ENCODE measurements at places on chromosomes 16 and 17.

GRCh38 chr16:57001026-57001679 is 11.8 kb downstream of the NLRC5 start:
- DNase-seq, result no peak

GRCh38 chr16:35305476-35305875 is 1846.1 kb downstream of the TP53TG3F start:
- no peak for DNase-seq

- no peak for DNase-seq
Observed at GRCh38 chr17:80887639-80888175, 103.9 kb upstream of the CHMP6 start.

DNA sequence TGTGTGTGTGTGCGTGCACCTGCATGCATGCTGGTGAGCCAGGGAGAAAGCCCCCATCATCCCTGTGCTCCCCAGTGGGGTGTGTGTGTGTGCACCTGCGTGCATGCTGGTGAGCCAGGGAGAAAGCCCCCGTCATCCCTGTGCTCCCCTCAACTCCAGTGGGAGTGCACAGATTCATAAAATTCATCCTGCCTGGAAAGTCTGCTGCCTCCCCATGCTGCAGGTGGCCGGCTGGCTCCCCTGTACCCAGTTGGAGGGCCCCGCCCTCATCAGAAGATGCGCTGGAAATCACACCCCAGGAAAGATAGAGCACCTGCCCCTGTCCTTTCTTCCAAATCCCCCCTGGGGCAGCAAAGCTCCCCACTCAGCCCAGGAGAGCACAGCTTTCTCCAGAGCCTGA is 84.8 kb upstream of the DOC2B start:
- DNase-seq, result no peak

GRCh38 chr16:4081521-4082021 is 34.7 kb downstream of the ADCY9 start:
- DNase-seq, result no peak

- DNase-seq, result no peak
Observed at GRCh38 chr17:323181-323580, 29.4 kb downstream of the RPH3AL start.

- DNase-seq, result peak; percentile 92
Observed at GRCh38 chr16:65181071-65181561, 59.3 kb upstream of the CDH11 start.

- DNase-seq, result no peak
Observed at GRCh38 chr17:21199311-21199710, 14.7 kb downstream of the TMEM11 start.

GRCh38 chr17:15967706-15968399 is 22.9 kb downstream of the ADORA2B start:
- no peak for DNase-seq

DNA sequence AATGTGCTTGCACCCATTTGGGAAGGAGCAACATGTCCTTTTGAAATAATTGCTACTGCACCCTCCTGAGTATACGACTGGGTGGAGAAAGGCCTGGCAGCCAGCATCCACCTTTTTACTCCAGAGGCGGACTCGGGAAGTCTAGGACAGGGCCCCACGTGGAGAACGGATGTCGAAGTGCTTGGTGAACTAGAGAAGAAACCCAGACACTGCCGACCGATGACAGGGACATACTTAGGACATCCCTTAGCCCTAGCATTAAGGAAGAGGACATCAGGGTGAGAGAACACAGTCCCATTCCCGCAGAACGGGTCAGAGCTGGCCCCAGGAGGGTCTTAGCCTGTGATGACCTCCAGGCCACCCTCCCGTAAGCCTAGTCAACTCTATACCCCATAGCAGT is 3.8 kb downstream of the YBX2 start:
- no peak for DNase-seq

GRCh38 chr16:11249233-11250061 is 6.6 kb downstream of the SOCS1 start:
- no peak for DNase-seq

DNA sequence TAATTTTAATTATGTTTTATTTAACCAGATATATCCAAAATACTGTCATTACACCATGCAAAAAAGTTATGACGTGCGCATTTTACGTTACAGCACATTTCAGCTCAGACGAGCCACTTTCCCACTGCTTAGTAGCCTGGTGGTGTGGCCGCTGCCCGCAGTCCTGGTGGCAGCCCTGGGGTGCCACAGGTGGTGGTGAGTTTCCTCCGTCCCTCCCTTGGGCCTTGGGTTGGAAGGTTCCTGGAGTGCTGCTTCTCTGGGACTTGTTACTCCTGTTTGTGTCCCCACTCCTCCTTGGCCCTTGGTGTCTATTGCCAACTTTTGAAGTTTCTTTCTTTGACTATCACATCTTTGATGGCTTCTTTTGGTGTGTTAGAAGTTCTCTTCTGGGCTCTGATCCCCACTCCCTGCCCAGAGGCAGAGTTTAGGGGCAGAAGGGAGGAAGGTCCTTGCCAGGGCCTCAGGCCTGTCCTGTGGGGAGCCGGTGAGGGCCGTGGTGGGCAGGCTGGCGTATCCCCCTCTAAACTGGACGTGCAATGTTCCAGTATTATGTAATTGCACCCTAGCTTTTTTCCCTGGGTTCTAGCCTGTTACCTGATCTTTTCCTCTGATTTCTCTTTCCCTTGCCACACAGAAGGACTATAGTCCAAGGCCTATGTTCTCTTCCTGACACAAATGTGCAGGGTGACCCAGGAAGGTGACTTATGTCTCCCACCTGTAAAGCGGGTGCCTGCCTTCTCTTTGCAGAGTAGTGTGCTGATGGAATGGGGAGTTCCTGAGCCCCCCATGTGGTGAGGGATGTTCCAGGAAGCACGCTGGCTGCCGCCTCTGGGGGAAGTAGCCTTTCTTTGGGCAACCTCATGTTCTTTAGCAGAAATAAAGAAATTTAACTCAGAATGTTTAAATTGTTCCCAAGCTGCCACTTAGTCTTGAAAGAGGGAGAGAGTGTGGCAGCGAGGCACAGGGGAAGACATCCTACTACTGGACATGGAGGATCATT is 8.4 kb downstream of the MPRIP start:
- no peak for DNase-seq

All from lung (tissue), 17 donors.